ENCODE measurements at places on chromosomes 6 and 20.

GRCh38 chr6:12403201-12403826 lies 113.2 kb downstream of the EDN1 start:
- DNase-seq, result no peak

GRCh38 chr20:10603971-10604864 lies 69.6 kb downstream of the JAG1 start:
- DNase-seq, result no peak

GRCh38 chr20:45959956-45960630 lies 11.9 kb downstream of the ZNF335 start:
- DNase-seq, result peak; percentile 26

DNA sequence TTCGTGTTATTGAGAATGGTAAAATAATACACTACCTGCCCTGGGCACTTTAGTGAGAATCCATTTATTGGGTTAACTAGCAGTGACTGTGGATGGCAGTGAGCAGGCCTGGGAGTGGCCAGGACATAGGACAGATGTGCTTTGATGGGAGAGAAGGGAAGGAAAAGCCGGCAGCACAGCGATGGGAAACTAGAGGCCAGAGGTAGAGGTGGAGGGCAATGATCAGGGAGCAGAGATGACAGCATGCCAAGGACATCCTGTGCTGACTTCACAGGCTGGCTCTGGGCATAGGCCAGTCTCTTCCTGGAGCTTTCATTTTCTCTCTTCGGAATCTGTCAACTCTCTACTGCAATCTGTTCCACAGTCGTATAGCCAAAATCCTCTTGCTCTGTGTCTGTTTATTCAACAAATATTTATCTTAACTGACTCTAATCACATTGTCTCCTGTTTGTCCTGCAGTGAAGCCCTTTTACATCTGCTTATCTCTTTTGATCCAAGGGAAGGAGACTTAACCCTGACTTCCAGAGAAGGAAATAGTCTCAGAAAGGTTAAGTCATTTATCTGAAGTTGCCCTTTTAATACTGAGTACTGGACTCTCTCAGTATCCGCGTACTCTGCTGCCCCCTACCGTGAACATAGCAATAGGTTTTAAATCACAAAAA lies 18.4 kb upstream of the MMP24 start:
- peak; percentile 90 for DNase-seq

GRCh38 chr6:150291968-150292710 lies 76.7 kb upstream of the IYD start:
- DNase-seq, result no peak

DNA sequence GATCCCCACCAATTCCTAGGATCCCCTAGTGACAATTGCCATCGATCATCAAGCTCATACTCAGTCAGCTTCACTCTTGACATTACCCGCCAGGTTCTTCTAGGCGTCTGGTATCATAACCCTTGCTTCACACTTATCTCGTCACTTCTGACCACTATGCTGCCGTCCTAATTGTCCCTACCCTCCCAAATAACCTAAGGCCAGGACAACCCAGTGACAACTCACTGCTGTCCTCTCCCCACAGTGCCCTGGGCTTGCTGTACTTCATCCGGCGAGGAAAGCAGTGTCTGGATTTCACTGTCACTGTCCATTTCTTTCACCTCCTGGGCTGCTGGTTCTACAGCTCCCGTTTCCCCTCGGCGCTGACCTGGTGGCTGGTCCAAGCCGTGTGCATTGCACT lies 3.7 kb downstream of the SYS1 start:
- DNase-seq, result no peak

DNA sequence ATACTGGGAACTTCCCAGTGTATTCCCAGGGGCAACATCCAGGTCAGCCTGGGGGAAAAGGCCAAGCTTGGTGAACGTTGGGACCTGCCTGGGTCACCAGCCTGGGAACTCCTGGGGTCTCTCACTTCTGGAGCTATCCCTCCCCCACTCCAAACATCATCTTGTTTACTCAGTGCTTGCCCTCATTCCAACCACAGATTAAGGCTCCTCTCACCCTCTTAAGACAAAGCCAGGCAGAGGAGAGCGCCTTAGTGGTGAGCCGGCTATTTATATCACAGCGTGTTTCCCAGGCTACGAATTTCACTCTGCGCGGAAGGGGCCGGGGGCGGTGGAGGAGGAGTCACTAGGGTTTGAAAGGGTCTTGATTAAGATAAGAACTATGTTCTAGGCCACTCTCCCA lies 12.1 kb downstream of the PRPH2 start:
- DNase-seq, result peak; percentile 90

DNA sequence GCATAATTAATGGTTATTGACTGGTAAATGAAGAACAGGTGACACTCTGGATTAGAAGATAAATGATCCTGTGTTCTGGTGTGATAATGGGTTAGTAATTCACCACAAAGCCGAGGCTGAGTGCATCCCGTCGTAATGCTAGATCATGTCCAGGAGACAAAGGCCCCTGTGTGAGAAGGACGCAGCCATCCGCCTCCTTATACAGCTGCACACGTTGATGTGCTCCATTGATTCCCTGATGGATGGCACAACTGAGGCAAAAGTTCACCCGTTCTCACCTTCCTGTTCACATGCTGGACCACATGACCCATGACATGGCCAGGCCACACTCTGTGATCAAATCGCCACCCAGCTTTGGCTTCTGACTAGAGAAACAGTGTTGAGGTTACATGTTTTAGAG lies 136.1 kb downstream of the FOXC1 start:
- DNase-seq, result no peak

DNA sequence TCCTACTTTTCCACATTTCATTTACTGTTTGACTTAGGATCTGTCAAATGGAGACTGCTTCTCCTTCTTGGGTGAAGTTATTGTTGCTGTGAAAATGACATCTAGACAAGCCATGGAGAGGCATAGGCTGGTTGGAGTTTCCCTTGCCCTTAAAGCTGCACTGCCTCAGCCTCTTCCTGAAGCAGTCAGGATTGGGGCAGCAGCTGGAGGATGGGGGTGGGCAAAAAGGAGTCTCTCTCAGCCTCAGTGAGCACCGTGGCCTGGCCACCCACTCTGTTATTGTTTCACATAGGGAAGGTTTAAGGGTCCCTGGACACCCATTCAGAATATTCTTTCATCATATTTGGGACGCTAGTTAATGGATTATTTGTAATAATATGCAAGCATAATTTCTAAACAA lies 7.7 kb upstream of the ZBTB24 start:
- no peak for DNase-seq

- no peak for DNase-seq
Observed at GRCh38 chr20:24648481-24648880, 179.1 kb downstream of the SYNDIG1 start.

GRCh38 chr6:56348578-56348977 lies 101.2 kb upstream of the COL21A1 start:
- DNase-seq, result no peak
